Activated CD4-positive, CD25-positive, alpha-beta regulatory T cell (primary cell): ENCODE measurements at places on chromosomes 12 and 14.

GRCh38 chr14:95255487-95255886 lies 64.2 kb downstream of the CLMN start:
- DNase-seq, result no peak

DNA sequence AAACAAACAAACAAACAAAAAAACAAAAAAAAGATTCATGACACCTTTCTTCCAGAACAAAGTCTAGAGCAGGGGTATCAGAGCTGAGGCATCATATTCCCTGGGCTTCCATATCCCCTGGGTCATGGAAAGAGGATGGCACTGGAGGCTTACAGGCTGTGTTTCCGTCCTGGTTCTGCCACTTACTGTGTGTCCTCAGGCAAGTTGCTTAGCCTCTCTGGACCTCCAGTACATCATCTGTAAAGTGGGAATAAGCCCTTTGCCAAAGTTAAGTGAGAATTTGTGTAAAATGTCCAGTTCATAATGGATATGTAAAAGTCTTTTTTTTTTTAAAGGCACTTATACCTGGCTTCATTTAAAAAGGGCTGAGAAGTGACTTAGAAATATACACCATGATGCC lies 62.0 kb upstream of the FAM222A start:
- DNase-seq, result no peak

- no peak for DNase-seq
Measured at GRCh38 chr14:22593189-22593588, 4.2 kb upstream of the DAD1 start.

DNA sequence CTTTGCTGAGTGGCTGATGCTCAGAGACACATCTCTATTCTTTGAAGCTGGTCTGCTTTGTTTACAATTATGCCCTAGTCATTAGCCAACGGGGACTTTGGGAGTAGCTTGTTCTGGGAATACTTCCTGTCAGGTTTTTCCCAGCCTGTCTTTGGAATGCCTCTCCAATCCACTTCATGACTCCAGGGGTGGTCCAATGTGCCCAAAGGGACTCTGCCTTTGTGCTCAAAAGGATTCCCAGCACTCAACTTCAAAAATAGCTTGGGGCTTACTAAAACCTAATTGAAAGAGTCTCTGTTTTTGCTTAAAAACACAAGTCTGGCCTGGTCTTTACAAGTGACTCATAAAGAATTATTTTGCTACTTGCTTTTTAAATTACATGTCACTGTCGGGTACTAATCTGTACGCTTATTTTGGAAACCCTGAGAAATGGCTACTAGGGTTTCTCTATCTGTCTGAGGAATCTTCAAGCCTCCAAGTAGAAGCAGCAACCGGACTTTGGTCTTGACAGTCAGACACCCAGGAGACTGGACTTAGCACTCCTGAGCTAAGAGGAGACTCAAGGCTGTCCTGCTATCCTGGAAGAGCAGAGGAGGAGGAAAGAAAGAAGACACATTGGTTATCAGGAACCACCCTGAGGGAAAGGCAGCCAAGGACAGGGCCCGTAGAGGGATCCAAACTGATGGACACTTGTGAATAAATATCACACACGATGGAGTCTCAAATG lies 20.7 kb downstream of the PHLDA1 start:
- DNase-seq, result no peak

DNA sequence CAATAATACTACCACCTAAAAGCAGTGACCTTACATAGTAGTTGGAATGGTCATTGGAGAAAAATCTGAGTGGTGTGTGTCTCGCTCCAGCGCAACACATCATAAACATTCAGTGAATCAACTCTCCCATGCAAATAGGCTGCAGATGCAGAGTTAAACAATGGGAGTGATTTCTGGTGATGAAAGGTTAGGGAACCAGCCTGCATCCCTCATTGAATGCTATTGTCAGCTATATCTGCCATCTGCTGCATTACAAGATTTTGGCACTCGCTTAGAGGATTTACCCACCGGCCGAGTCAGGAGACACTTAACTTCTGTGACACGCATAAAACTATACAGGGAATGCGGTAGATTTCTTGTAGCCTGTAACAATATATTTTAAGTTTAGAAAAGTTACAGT lies 900.9 kb downstream of the FLRT2 start:
- no peak for DNase-seq

DNA sequence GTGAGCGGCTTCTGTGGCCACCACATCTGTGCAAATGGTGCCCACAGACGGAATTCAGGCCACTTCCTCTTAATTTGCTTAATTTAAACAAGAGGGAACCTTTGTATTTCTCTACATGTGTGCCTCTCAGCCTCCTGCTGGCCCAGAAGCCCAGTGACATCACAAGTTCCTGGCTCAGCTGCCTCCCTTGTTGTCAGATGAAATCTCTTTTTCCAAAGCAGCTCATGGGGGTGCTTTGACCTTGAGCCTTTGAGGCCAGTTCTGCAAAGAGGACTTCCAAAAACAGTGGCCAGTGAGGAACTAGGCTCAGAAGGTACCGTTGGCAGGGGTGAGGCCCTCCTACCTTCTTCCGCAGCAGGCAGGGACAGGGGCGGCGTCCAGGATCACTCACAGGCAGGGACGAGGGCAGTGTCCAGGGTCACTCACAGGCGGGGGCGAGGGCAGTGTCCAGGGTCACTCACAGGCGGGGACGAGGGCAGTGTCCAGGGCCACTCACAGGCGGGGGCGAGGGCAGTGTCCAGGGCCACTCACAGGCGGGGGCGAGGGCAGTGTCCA lies 35.0 kb upstream of the GALNT9 start:
- no peak for DNase-seq

GRCh38 chr14:30299915-30300314 lies 259.0 kb upstream of the G2E3 start:
- DNase-seq, result no peak

DNA sequence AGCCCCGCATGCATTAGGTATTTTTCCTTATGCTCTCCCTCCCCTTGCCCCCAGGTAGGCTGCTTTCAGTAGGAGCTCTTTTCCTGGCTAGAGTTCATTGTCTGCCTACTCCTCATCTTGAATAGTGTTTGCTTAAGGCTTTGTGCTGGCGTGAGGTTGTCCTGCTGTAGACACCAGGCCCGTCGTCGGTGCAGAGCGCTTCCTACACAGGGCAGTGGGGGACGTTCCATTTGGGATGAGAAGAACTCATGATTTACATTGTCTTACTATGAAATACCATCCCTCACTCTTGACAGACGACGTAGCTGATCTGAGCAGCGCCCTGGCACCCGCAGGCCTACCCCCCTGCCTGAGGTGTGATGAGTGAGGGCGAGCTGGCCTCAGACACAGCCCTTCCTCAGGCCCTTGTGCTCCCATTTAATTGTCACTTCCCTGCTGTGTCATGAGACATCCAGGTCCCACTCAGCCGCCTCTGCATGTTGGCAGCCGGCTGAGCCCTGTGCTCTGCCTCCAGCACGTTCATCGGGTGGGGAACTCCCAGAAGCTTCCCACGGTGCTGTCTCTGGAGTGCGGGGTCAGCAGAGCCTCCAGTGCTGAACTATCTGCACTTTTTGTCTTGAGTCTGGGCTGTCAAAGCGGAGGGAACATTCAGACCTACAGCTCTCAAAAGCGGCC lies 76.0 kb downstream of the WDR20 start:
- DNase-seq, result no peak

- DNase-seq, result no peak
Measured at GRCh38 chr12:12350868-12351463, 924 bp upstream of the MANSC1 start.

- DNase-seq, result no peak
Measured at GRCh38 chr14:49920935-49921334, 28.1 kb downstream of the ARF6 start.

DNA sequence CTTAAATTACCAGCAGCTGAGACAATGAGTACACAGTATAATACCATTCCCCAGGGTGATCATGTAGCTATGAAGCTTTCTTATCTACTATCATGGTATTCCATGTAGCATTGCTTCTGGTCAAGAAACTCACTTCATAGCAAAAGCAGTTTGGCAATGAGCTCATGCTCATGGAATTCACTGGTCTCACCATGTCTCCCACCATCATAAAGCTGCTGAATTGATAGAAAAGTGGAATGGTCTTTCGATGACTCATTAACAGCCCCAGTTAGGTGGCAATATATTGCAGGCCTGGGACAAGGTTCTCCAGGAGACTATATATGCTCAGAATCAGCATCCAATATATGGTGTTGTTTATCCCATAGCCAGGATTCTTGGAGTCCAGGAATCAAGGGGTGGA lies 553.7 kb downstream of the FOXG1 start:
- DNase-seq, result no peak

DNA sequence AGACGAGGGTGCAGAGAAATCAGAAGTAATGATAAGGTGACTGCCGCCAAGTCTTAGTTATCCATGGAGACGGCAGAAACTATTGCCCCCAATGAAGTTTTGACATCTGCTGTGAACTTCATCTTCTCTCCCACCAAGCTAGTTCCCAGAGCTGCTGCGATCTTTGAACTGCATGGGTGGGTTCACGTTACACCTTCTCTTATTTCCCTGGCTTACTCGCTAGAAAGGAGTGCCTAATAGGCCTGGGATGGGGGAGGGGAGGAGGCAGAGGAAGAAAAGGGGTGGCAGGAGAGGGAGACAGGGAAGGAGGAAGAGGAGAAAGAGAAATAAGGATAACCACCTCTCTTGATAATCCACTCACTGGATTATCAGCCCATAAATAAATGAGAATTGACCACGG lies 157.1 kb downstream of the NTF3 start:
- DNase-seq, result no peak

- peak; percentile 64 for DNase-seq
Measured at GRCh38 chr14:91870001-91870400, 2.7 kb upstream of the TC2N start.

DNA sequence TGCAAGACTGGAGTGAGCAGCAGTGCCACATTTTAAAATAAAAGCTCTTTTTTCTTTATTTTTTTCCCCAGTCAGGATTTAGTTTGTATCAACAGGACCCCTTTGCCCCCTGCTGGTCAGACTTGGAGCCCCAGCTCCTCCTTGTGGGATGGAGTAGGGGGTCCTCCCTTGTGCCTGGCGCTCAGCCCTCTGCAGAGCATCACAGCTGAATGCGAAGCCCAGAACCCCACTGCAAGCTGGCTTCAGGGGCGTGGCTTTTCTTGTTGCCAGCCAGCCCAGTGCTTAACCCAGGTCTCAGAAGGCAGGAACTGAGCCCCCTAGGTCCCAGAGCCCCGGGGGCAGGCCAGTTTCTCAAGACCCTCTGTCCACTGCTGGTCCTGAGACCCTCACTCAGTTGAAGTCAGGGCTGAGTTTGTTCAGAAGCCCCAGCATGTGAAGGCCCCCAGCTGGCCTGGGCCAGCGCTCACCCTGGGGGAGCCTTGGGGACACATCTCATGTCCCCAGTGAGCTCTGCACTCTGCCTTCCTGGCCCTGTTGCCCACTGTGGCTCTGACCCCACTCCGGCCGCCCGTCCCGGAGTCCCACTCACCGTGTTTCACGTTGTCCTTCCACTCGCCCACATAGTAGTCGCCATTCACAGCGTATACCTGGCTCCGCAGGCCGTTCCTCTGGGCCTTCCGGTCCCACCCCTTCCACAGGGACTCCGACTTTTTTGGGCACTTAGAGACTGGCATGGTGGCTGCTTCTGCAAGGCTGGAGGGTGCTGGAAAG lies 519 bp downstream of the MORN3 start:
- DNase-seq, result peak; percentile 36

DNA sequence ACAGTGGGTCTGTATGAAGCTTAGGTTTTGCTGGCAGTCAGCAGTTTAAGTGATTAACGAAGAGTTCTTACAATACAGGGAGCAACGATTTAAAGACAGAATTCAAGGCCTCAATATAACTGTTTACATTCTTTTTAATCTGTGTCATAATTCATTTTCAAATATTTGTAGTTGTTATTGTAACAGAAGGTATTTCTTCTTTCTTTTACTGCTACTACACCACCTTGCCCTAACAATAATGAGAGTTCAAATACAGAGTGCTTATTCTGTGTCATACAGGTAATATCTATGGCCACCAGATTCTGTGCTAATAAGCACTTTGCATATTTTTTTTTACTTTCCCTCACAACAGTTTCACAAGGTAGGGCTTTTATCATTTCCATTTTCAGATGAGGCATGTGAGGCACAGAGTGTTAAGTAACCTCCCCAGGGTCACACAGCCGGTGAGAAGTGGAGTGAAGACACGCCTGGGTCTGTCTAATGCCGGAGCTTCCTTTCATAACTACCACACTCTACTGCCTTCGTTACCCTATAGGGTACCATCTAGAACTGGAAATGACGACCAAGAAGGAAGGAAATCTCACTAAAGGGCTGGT lies 81.9 kb downstream of the PELI2 start:
- DNase-seq, result no peak

GRCh38 chr14:90489916-90490719 lies 93.3 kb downstream of the CALM1 start:
- DNase-seq, result no peak

GRCh38 chr12:14915736-14916135 lies 22.6 kb downstream of the ERP27 start:
- DNase-seq, result no peak

DNA sequence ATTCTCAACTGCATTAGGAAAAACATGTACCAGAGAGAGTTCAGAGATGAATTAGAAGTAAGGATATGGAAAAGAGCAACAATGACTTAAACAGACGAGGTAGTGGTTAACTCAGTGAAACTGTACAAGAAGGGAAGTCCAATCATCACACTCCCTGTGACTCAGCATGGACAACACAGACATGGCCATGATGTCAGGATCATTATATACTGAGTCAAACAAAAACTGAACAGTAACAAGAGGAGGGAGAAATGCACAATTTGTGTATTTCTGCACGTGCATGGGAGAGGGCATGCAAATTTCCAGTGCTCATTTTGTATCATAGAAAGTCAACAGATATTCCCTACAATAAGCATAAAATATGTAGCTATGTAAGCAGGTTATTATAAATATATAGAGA lies 1037.8 kb downstream of the BCL11B start:
- DNase-seq, result no peak

DNA sequence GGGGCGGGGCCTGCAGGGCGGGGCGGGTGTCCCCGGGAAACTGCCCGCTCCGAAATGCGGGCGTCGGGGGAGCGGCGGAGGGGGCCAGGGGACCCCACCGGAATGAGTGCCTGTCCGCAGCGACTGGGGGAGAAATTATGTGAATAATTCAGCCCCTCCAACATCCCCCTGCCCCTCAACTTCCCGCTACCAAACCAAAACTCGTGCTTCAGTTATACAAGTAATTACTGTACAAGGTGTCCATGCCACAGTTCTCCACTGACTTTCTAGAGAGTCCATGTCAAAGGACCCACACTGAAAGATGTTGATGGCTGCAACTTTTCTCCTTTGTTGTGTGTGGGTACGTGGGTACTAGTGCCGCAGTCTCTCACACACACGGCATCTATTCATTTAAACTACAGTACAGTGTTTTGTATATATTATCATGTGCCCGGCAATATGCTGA lies 414 bp upstream of the CDK17 start:
- no peak for DNase-seq

DNA sequence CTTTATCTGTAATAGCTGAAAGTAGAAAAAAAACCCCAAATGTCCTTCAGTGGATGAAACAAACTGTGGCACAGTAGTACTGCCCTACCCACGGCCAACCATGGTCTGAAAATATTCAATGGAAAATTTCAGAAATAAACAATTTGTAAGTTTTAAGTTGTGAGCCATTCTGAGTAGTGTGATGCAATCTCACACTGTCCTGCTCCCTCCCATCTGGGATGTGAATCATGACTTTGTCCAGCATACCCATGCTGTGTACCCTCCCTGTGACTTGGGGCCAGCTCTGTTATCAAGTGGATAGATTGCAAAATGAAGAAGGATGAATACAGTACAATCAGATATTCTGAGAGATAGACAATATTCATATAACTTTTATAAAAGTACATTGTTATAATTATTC lies 106.2 kb downstream of the SMOC1 start:
- DNase-seq, result no peak
